ENCODE measurements at places on chromosomes 5 and 9.

DNA sequence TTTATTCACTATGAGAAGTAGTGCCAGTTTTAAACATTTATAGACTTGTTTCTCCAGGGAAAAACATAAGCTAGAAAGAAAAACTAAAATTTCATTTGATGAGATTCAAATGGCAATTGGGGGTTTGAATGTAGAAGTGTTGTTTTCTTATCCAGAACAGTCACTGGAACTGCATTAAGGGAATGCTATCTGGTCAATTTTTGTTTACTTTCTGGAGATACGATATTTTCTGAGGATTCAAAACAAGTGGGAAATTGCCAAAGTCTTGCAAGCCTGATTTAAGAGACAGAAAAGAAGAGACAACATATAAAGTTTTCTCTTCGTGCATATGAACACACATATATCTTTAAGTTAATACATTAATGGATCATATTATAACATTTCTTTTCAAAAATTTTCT is 118.4 kb downstream of the NXNL2 start:
- DNase-seq = no peak

DNA sequence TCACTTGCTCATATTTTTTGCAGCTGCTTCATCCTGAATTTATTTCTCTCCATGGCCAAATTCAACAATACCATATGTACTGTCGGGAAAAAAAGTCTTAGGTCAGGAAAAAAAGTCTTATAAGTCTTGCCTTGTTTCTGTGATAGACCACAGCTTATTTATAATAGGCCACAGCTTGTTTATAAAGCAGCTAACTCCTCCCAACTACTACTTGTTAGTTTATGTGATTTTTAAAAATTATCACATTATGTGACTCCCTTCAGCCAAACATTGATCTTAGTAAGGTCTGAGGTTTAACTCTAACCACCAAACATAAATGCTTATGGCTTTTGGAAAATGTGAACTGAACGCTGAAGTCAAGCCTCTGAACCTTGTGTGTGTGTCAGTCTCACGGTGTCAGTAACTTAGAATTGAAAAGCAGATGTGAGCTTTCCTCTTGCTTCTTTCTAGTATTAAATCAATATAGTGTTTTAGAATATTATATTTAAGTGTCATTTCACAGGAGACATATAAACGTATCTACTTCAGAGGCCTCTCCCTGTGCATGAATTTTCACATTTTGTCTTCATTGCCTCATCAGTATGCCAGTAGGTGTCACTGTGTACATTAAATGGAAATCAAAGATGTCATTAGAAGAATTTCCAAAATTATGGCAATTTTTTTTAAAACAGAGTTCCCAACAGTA is 51.3 kb downstream of the SNX24 start:
- DNase-seq = no peak

DNA sequence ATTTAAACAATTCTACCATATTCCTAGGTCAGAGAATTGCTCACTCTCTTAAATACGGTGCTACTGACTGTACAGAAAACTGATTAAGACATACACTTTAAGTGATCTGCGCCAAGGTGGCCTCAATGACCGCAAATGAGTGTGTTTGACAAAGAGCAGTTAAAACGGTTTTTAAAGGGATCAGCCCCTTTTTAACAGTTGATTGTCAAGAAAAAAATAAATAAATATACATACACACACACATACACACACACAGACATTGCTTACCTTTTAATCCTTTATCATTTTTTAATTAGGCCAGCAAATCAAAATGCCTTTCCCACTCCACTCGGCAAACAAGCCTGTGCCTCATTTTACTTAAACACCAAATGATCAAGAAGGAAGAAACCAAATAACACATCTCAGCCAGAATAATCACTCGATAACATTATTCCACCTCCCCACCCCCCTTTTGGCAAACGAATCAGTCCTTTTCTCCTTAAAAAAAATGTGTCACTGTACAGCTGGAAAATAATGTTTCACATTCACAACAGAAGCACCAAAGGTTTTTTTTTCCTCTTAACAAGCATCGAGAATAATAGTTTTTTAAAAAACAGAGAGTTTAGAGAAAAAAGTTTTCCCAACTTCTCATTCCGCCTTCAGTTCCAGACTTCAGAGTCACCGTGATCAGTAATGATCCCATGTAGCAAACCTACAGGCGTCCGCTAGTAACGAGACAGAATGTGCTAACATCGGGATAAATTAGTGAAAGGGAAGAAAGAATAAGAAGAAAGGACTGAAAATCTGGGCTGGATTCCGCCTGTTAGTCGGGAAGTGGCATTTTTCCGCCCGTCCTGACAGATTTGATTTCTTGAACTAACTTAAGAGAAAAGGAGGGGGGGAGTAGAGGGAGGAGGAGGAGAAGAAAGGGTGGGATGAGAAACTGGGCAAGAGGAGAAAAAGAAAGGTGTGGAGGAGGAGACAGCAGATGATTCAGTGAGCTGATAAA is at the start of gene ZNF608:
Gene ZNF608, minus strand, starts transcription at position 712 of the 988 bp plus-strand sequence. CDS start 1,650 bp downstream, outside the sequence.
- DNase-seq = no peak

DNA sequence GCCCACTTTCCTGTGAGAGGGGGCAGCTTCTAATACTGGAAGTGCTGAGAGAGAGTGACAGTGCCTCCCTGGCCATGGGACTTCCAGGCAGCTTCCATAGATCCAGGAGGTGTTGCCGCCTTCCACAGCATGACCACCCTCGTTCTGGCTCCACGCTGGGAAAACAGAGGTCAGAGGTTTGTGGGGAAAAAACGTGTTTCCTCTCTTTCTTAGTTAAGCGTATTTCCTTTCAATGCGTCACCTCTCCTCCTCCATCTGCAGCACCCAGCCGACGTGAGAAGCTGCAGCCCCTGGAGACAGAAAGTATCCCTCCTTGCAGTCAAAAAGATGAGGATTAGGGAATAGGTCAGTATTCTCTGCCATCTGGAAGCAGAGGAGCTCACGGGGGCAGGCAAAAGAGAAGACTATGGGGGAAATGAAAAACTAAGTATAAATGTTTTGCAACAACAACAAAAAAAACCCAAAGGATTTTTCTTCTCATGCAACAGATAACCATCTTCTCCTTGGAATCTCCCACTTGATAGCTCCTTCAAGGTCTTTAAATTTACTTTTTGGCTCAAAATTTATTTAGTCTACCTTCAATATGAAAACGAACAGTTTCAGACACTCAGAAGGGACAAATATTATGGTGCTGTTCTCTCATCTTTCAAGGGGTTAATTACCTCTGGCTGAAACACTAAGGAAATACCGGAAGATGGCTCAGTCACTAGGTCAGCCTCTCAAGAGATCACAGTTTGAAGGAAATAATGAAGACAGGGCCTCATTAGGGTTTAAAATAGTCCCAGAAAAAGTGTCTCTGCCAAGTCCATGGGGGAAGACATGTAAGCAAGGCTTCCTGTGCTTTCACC is 38.0 kb downstream of the MTMR12 start:
- no peak for DNase-seq

GRCh38 chr5:110734101-110734500 is 4.7 kb upstream of the SLC25A46 start:
- DNase-seq = no peak

DNA sequence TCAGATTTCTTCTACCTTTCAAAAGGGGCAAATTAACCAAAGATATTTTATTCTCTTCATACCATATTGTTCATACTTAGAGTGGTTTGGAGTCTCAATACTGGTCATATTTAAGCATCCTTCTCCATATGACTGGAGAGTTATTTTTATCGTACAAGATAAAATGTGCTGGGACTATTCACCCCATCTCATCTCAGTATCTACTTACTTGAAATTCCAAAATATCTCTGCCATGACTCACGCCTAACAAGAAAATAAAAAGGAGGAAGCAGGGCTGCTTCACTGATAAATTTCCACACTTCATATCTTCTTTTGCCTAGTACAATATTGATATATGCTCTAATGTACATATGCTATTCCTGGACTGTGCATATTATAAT is 277.9 kb upstream of the CDH9 start:
- DNase-seq = no peak

DNA sequence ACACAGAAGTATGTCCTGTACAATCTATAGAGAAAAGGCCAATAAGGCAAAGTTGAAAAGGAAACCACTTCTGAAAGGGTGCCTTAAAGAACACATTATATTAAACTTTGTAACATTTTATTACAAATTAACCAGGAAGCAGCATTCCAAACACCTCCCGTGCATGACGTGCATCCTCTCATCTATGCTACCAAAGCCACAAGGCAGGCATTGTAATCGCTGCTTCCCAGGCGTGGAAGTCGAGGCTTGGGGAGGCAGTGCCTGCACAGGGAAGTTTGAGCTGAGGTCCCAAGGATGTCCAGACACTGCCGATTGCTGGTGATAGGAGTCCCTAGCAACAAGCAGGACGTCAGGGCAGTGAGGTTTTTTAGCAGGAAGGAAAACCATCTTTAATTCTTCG is 44.3 kb upstream of the BARHL1 start:
- no peak for DNase-seq

GRCh38 chr9:83355024-83355444 is 183.2 kb downstream of the FRMD3 start:
- DNase-seq = no peak

DNA sequence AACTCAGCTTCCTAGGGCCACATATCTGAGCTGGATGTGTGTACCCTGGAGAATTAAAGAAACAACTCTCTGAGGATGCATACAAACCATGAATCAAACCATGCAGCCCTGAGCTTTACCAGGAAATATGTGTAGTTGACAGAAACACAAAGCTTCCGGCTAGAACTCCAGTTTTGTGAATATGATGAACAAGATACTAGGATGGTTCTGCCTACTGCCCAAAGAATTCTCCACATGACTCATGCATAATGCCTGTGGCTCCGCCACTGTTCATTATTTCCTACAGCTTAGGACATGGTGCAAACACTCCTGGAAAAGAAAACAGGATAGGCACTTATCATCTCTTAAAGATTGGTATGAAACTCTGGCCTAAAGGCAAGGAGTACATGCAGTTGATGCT is 343.4 kb downstream of the DNAH5 start:
- no peak for DNase-seq

DNA sequence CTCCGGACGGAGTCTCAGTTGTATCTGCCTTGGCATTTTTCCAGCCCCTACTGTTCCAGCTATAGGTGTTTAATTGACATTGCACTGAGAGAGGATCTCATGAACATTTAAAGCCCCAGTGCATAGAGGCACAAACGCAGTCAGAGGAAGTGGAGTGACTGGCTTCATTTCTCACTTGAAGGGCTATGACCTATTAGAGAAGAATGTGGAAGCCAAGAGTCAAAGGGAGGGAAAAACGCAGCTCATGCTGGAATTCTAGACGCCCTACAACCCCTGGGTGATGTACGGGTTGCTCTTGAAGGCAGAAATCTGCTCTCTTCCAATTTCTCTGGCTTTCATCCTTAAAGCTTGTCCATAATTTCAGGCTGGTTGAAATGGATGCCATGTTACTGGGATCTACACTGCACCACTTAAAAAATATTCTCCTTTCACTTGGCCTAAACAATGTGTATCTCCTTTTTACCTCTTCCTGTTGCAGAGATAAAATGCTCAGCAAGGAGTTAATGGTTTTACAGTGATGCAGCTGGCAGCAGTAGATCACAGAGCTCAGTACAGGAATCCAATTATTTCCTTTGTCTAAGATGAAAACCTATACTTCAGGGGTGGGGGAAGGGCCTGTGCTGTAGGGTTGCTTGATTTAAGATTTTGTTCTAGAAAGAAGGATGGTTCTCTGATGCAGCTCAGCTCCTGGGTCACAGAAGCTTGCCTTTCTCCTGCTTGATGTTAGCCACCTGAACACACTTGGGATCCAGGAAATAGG is 61.8 kb upstream of the MAMDC2 start:
- DNase-seq = no peak

DNA sequence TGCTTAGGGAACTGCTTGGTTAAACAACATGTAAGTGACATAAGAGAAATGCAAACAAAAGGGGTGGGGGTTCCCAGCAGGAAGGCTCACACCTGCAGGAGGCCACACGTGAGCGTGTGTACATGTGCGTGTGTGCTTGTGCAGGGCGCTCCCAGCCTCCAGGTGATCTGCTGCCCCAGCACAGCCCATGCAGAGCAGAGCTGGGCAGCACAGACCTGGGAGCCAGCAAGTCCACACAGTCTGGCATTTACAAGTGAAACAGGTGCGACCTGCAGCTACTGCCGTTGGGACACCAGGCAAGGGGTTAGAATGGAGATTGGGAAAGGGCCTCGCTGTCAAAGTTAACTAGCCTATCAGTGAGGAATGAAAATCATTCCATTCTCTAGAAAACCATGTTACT is 41.8 kb downstream of the GRAMD2B start:
- no peak for DNase-seq

- DNase-seq = no peak
Measured at GRCh38 chr9:79046401-79046800, 525.4 kb upstream of the TLE4 start.

GRCh38 chr5:90740244-90740799 is 181.7 kb downstream of the ADGRV1 start:
- no peak for DNase-seq
